HFFc6 (cell line): ENCODE measurements at places on chromosomes 3 and 15. TPM values are rescaled to one million over a fixed set of nuclear protein-coding genes. Genes with fewer than 3 reads are reported as not detected.
A peak's percentile ranks its signal among the peaks of the same experiment; 100 is the strongest.

The ADAMTSL3 gene
- total RNA-seq, result not detected in 2 replicates

The GABRA5 gene
- 2.5 and 4.9 TPM in 2 replicates for total RNA-seq

DNA sequence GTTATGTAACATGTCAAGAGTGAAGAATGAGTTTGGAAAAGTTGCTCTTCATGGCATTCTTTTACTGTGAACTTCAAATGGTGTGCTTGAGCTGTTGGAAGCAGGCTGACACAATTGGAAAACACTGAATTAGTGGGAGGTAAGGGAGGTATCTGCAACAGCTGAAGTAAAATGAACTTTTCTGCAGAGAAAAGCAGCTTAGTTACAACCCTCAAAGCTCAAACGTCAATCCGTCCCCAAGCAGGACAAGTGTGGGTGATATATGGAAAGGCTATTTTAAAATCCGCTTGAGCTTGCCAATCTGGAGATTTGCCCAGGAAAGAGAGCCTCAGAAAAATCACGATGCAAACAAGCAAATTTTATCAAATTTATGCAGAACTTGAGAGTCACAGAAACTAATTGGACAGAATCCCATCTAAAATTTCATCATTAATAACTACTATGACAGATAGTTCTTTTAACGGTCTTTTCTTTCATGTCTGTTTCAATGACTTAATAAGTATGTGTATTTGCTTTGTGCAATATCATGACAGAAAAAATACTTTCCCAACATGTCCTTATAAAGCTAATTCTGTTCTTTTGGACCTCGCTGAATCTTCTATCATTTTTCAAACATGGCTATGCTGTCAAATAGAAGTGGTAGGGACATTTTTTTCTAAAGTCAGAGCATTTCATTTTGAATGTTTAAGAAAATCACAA lies 266.6 kb upstream of the SLITRK3 start:
- no peak for DNase-seq

- DNase-seq, result no peak
Observed at GRCh38 chr3:79314544-79314943, 453.3 kb downstream of the ROBO1 start.

The RHOV gene
- 0.11 to 0.25 TPM (median 0.18 TPM) in 3 replicates for total RNA-seq

GRCh38 chr15:66966256-66966655 lies 99.1 kb upstream of the SMAD3 start:
- no peak for DNase-seq

DNA sequence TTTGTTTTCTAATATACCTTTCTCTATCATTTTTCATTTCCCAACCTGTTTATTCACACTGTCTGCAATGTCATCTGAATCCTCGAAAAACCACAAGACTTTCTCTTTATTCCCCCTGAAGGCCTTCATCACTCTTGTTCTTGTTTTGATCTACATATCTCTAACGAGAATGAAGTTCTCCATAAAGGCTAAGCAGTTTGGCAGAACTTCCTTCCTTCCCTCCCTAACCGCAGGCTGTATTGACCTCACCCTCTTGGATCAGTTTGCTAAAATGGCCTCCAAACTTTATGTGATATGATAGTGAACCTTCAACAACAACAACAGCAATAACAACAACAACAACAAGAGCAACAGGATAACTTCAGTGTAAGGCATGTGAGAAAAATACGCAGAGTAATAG lies 392.8 kb downstream of the TIGIT start:
- no peak for DNase-seq

- peak; percentile 73 for DNase-seq
Observed at GRCh38 chr3:25782938-25783660, at the start of gene NGLY1. Gene NGLY1, minus strand, starts transcription at chr3:25783443. Its CDS starts 53 bp downstream, at chr3:25783390.

The MRPL46 gene
- 25.7 to 31.3 TPM (median 26.4 TPM) in 3 replicates for total RNA-seq

DNA sequence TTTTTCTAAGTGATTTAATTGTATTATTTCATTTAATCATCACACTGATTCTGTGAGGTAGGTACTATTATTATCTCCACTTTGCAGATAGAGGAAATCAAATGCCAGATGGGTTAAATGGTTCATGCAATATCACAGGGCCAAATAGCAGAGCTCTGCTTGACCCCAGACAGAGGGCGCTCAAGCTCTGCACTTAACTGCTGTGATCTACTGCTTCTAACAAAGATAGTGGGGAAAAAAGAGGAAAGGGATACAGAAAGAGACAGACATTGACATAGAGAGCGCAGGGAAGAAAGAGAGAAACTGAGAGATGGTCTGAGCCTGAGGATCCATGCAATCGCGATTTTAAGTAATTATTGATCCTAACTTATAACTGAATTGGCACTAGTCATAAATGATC lies 279.1 kb upstream of the THRB start:
- peak; percentile 4 for DNase-seq

The AHSG gene
- not detected in 2 replicates for total RNA-seq

- no peak for DNase-seq
Observed at GRCh38 chr3:121414924-121415323, 130.9 kb downstream of the POLQ start.

DNA sequence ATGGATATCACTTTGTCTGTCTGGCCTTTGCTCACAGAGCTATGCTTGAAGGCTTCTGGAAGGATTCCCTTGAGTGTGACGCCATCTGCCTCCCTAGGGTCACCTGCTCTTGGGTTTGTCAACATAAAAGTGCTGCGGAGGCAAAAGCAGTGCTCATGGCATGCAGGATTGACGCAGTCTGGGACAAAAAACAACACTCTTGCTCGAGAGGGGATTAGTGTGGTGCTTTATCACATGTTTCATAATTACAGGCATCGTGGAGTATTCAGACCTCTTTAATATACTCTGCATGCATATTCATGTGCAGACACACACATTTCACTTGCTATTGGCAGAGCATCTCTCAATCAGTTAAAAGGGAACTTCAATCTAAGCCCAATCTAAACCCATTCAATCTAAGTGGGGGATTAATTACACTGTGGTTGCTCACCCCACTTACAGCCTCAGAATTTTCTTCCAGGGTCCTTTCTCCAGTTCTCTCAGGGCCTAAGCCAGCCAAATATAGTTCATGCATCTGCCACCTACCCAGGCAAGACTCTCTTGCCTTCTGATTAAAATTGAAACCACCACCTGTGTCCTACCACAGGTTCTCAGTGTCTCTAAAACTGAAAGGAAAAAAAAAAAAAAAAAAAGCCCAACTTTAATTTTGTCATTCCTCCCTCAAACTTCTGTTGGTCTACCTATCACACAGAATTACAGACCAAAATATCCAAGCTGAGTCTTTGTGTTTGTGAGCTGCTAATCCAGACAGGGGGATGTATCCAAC lies 75.6 kb downstream of the BFSP2 start:
- no peak for DNase-seq

The ANKUB1 gene
- not detected in 3 replicates for total RNA-seq

DNA sequence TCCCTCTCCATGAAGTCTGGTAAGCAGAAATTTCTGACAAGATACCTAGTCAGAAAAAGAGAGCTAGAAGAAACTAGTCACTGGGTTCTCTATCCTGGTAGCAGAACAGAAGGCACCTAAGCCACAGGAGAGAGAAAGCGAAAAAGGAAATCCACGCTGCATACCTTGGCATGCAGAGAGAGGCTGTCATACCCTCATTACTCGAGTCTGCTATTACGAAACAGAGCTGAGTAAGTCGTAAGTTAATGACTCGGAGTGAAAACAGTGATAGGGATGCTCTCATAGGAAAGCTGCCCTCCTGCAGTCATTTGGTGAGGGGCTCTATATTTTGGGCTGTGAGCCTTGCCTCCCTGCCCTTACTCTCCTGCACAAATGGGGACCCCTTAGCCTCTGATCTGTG lies 16.2 kb downstream of the CLRN1 start:
- DNase-seq, result peak; percentile 30

- peak; percentile 6 for DNase-seq
Observed at GRCh38 chr3:43410592-43410991, 124.3 kb downstream of the SNRK start.

The LRRC31 gene
- not detected in 3 replicates for total RNA-seq

GRCh38 chr3:11276901-11277300 lies 4.7 kb downstream of the ATG7 start:
- DNase-seq, result peak; percentile 9

The SLITRK3 gene
- total RNA-seq, result not detected in 3 replicates

The CTDSPL2 gene
- 19.5 to 32.1 TPM (median 25.6 TPM) in 3 replicates for total RNA-seq
